Naive thymus-derived CD8-positive, alpha-beta T cell (primary cell): ENCODE measurements at places on chromosomes 1 and 21.

- DNase-seq: no peak
These were observed 3.5 kb downstream of the KLHL12 start for GRCh38 chr1:202923533-202923932.

- DNase-seq: no peak
These were observed 2.3 kb upstream of the HMGCS2 start for GRCh38 chr1:119771016-119771415.

DNA sequence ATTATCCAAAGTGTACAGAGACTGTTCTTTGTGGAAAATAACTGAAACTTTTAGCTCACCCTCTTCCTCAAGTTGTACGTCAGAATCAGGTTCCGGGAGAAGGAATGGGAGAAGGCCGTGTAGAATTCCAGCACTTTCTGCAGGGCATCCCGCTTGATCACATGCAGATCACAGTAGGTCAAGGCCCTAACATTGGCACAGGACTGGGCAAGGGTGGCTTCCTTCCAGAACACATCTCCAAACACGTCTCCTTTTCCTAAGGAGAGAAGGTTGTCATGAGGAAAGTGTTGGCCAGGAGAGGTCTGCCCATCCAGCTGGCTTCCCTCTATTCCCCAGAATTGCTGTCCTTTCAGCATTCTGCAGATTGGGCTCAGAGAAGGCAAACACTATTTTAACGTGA, 358.7 kb downstream of the KCNH1 start:
- DNase-seq: no peak

DNA sequence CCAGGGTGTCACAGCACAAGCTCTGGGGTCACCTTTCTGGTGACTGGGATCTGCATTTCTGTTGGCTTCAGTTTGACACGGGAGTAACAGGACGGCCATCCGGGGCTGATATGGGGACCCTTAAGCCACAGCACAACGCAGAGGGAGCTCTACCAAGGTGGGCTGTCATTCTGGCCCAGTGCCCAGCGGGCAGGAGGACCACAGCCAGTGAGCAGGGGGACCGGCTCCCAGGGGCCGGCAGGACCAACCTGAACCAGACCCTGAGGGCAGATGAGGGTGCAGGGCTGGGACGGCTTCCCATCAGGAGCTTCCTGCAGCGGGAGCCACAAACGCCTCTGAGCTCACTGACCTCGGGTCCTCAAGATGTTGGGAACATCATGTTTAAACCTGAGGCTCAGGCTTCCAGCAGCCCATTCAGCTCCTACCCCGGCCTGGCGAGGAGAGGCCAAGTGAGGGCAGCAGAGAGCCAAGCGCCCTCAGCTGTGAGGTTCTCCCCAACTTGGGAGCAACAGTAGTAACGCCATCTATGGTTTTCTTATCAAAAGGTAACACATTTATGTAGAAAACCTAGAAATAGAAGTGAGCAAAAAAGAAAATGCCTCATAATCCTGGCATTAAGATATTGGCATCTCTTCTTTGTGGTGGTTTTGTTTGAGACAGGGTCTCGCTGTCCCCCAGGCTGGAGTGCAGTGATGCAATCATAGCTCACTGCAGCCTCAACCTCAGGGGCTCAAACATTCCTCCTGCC, 26.8 kb downstream of the TMEM201 start:
- DNase-seq: peak; percentile 57

- peak; percentile 32 for DNase-seq
These were observed 4.2 kb downstream of the SPATA46 start for GRCh38 chr1:162372159-162373071.
